ENCODE measurements at places on chromosomes 16 and 17.
A peak's percentile ranks its signal among the peaks of the same experiment; 100 is the strongest.

- peak; percentile 56 for DNase-seq
Measured at GRCh38 chr16:56950881-56951771, 10.6 kb upstream of the CETP start.

DNA sequence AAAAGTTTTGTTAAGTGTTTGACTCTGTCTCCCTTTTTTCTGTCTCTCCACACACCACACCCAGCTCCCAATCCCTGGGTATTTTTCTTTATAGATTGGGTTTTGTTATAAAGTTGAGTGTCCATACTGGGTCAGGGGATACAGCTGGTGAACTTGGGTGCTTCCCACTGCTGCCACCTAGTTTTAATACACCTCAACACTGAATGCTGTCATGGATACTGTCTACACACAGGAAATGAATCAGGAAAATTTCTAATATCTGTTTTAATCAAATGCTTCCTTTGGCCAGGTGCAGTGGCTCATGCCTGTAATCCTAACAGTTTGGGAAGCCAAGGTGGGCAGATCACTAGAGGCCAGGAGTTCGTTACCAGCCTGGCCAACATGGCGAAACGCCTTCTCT is 5.3 kb upstream of the TAOK1 start:
- DNase-seq, result no peak

- peak; percentile 38 for DNase-seq
Measured at GRCh38 chr17:1736348-1737281, 6.1 kb upstream of the SERPINF2 start.

GRCh38 chr16:81694494-81695280 is 84.4 kb upstream of the PLCG2 start:
- DNase-seq, result no peak

- peak; percentile 5 for DNase-seq
Measured at GRCh38 chr16:27972500-27972899, 91.0 kb downstream of the GSG1L start.

DNA sequence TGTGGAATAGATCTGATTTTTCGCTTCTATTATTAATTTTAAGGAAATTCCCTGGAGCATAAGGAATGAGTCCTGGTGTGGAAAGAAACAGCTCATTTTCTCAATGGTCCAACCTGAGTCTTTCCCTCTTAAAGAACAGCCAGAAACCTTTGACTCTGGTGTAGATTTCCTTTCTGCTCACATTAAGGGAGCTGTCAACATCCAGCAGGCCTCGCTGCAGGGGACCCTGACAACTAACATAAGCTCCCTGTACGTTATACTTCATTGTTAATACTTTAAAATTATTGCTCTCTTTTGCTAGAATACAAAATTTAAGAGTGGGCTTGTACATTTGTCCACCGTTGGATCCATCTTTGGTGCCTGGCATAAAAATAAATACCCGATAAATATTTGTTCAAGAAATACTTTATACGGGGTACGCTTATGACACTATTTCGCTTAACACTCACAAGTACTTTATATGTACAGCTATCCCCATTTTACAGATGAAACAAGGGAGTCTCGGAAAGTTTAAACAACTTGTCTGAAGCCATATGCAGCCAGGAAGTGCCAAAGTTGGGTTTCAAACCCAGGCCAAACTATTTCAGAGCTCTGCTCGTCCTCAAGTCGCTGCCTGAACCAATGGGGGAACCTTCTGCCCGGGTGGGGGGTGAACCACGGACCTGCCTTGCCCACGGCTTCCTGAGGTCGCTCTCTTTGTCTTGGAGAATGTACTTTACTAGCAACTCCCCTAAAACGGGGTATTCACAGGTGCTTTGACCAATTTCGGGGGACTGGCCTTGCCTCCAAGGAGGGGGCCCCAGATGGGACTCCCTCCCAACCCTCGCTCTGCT is 611 bp downstream of the SMARCE1 start:
- DNase-seq, result peak; percentile 14

- no peak for DNase-seq
Measured at GRCh38 chr17:8489841-8490240, 54.2 kb downstream of the NDEL1 start.

DNA sequence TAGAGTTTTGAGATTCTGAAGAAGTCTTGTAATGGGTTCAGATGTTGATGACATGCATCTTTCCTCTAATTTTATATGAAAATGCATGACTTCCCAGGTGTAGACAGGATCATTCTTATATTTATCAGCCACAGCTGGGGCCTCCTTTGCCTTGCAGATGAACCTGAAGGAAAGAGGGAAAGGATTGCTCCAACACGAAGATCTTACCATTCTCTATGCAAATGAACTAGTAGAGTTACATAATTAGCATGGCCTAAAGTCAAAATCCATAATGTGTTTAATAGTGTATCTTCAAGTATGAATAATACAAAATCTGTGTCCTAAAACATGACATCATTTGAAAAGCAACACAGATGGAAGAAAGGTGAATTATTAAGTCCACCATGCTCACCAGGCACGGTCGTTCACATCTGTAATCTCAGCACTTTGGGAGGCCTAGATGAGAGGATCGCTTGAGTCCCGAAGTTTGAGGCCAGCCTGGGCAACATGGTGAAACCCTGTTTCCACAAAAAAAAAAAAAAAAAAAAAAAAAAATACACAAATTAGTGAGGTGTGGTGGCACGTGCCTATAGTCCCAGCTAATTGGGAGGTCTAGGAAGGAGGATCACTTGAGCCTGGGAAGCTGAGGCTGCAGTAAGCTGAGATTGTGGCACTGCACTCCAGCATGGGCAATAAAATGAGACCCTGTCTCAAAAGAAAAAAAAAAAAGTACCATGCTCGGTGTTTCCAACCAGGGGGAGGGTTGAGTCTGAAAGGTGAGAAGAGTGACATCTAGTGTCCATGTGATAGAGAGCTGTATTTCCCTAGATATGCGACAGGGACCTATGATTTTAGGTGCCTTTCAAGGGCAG is 6.3 kb downstream of the VWA3A start:
- DNase-seq, result no peak

- DNase-seq, result no peak
Measured at GRCh38 chr17:48299760-48300159, 130.3 kb downstream of the SKAP1 start.

DNA sequence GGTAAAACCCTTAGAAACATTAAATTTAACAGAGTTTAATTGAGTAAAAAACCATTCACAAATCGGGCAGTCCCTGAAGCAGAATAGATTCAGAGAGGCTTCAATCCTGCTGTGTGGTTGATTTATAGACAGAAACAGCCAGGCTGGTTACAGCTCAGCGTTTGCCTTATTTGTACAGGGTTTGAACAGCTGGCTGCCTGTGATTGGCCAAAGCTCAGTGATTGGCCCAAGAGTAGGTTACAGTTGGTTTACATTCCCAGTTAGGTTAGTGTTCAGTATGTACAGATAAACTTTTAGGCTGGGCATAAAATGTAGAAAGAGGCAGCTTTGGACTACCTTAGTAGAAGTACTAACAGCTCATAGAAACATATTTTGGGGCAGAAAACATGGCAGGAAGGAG is 210.4 kb upstream of the ELAC2 start:
- DNase-seq, result no peak

GRCh38 chr16:74078511-74079231 is 217.9 kb upstream of the PSMD7 start:
- no peak for DNase-seq

Data from stimulated activated CD4-positive, alpha-beta T cell treated with anti-CD3 and anti-CD28 coated beads, TNF-alpha, amount 100 ng/mL, for 48 hours (primary cell).